ENCODE measurements at places on chromosomes 6 and 20.

DNA sequence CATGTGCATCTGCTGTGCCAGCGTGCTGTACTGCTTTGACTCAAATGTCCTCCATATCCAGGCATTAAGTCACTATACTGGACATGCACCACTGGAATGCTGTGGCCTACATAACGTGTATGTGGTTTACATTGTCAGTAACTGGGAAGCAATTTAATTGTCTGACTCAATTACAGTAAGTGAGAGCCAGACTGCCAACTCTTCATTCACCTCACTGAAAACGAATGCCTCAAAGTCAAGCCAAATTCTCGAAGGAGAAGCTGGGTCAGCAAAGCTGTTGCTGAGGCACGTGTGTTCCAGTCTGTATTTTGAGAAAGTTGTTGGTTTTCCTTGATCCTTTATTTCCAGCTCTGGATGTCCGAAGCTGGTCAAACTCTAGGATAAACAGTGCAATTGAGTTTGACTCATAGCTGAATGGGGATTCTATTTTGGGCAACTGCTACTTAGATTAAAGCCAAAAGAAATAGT, 534.3 kb downstream of the COL12A1 start:
- DNase-seq = no peak

GRCh38 chr6:150934380-150934779, 68.9 kb downstream of the MTHFD1L start:
- DNase-seq = no peak

DNA sequence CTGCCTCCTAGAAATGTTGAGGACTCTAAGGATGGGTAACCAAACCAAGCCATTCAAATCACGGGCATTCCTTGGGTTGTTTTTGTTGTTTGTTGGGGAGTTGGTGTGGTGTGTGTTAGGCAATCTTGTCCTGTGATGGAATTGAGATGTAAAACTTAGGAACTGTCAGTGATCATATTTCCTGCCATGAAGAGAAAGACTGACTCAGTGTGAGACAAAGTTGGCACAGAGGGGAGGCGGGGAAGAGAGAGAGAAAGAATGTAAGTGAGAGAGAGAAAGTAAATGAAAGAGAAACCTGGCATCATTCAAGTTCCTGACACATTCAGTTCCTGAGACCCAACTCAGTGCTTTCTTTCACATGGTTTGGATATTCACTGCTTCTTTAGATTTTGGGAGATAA, 21.6 kb upstream of the FBXO30 start:
- DNase-seq = no peak

DNA sequence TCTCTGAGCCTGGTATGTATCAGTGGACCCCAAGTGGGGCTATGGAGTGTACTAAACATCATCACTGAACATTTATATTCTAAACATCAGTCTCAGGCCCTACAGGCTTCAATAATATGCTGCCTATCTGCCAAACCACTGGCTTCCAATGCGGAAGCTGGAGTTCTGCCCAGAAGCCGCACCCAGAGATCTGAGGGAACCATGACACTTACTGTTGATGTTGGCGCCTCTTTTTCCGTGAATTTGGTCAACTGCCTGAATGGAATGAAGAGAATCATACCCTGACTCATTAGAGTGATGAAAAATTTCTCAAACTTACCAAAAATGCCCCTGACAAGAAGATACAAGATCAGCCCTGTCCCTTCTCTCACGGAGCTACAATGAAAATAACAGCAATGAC, 66.2 kb downstream of the SLC22A23 start:
- peak; percentile 89 for DNase-seq

DNA sequence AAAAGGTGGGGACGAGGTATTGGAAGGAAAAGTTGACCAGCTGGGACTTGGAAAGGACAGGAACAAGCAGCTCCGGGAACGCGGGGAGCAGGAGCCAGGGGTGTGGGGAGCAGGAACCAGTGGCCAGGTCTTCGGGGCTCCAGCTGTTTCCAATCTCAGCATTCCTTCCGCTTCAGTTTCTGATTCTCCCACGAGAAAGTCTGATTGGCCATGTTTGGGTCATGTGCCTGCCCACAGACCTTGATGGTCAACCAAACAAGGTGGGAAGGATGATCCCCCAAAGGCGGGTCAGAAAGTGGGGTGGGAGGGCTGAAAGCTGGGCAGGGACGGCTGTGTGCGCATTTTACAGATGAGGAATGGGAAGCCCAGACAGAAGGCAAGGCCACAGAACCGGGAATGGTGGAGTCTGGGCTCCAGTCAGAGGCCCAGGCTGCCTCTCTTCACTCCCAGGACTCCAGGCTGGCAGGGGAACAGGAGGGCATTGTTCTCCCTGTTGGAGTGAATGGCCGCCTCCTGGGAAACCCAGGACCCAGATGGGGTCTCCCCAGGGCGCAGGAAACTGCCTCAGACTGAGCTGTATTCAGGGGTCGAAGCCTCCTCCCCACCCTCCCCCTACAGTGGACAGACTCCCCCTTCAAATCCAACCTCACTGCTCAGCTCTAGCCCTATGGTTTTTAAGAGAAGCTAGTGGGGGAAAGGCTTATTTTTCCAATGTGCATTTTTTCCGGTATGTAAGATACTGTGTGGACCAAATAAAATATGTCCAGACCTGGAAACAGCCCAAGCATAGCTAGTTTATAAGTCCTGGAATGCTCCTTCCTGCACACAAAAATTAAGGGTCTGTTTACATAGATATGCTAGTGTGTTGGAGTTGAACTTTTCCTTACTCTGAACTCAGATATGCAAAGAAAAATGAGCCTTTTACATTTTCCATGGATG, 12.2 kb upstream of the PTGIS start:
- no peak for DNase-seq

GRCh38 chr6:6058054-6058444, 51.3 kb upstream of the NRN1 start:
- no peak for DNase-seq

DNA sequence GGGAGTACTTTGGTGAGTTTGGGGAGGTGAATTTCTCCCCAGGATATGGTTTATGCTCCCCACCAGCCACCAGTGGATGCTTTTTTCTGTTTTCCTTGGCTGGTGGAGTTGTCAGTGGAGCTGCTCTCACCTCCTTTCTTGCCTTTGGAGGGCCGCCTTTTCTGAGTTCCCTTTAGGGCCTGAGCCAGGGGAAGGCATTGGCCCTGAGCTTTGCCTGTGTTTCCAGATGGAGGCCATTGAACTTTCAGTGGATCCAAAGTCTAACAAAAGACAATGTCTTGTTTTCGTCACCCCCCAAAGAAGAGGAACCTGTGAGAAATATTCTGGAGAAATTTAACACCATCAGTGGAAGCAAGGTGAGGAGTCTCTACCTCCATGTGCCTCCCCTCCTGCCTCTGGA, 4.4 kb upstream of the TMEM14A start:
- DNase-seq = no peak

DNA sequence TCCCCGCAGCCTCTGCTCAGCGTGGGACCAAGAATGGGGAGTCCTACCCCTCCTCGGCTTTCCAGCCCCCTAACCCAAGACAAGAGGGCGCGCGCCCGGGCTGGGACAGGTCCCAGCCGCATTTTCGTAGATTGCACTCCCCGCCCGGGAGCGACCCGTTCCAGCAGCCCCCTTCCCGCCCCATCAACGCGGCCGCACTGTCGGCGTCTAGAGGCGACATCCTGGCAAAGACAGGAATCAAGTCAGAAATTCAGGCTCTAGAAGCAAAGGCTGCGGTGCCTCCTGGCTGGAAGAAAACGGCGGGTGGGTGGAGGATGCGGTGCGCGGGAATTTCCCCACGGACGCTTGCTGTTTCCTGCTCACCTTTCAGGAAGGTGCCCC, 957 bp downstream of the PROKR2 start:
- DNase-seq = no peak

DNA sequence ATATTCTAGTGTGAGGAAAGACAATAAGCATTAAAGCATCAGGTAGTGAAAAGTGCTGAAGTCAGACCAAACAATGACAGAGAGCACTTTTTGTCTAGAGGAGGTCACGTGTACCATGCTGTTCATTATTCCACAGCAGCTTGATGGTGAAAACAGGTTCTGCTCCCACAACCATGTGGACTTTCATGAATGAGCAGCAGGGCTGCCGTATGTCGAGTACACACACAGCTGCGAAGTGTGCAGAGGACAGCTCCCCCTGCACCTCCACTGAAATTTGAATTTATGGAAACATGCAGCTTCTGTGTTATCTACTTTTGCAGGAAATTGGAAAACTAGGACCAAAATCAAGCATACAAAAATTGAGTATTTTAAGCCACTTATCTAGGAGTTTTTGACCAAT, 85.3 kb downstream of the MAP7 start:
- DNase-seq = no peak

DNA sequence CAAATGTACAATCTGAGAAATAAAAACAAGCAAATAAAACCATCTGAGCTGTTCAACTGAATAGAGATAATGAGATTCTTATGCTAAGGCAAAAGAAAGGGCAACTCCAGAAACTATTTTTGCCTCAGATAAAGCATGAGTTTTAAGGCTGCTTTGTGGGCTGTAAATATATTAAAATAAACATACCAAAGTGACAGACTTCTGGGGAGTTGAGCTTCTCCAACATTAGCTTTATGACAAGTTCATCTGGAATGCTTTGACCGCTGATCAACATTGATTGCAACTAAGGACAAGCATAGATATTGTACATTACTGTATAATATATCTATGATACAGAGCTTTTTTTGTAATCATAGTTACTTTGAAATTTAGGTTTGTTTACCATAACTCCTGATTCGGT, 19.3 kb downstream of the AK9 start:
- DNase-seq = no peak

DNA sequence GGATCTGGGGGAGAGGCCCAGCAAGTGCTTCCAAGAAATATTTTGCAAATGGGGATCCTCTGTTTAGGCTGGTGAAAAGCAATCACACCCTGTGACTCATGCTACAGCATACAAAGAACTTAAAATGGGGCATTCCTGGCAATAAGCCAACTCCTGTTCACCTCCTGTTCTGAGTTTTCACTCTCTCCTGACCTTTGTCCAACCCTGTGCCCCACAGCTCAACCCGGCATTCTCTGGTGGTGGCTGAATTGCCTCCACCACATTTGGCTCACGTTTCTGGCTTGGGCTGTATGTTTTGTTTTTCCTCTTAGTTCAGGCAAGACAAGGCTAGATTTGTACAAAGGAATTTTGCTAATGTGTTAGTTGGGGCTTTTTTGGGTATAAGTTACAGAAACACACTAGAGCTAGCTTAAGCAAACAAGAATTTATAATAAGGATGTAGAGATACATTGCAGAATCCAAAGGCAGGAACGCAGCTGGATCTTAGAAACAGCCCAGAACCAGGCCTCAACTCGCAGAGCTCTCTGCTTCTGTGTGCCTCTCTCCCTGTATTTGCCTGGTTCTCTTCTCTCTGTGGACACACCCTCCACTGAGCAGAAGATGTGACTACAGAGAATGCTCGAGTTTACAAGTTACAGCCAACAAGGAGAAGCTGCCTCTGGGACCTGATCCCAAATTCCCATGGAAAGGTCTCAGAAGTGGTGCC, 9.4 kb downstream of the ABCC10 start:
- DNase-seq = no peak

DNA sequence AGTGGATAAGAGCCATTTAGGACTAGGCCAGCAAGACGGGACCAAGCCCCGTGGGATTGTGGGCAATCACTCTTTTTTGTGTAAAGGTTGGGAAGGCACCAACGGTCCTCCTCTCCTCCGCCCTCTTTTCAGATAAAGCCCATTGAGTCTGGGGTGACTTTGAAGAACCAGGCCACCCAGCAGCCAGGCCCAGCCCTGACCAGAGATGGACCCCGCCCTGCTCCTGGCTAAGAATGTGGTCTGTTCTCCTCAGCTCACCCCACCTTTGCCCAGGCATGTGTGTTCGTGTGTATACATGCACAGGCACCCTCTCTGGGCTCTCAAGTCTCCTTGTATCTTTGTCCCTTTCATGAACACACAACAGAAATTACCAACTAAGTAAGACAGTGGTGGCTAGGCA, 9.1 kb downstream of the SDC4 start:
- peak; percentile 60 for DNase-seq

DNA sequence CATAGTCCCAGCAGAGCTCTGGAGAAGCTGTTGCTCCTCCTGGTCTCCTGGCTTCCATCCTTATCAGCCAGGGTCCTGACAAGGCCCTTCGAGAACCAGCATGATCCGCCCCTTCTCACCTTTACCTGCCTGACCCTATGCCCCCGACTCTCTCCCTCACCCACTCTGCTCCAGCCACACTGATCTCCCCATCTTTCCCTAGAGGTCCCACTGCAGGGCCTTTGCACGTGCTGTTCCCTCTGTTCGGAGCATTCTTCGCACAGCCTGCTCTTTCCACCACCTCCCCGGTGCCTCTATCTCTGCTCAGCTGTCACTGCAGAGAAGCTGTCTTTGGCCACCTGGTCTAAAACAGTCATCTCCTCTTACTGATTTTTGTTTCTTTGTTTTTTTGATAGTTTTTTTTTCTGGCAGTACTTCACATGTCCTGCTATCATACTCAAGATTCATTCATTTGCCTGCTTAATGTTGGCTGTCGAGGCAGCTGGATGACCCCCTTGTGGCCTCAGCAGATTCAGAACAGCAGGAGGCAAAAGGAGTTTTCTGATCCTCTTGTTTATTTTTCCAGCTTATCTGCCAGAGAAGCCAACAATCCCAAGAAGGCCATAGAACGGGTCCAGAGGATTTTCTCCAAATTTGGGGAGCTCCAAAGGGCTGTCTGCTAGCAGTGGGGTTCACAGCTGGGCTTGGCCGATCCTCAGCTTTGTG, 1.6 kb upstream of the PTGIS start:
- DNase-seq = no peak

DNA sequence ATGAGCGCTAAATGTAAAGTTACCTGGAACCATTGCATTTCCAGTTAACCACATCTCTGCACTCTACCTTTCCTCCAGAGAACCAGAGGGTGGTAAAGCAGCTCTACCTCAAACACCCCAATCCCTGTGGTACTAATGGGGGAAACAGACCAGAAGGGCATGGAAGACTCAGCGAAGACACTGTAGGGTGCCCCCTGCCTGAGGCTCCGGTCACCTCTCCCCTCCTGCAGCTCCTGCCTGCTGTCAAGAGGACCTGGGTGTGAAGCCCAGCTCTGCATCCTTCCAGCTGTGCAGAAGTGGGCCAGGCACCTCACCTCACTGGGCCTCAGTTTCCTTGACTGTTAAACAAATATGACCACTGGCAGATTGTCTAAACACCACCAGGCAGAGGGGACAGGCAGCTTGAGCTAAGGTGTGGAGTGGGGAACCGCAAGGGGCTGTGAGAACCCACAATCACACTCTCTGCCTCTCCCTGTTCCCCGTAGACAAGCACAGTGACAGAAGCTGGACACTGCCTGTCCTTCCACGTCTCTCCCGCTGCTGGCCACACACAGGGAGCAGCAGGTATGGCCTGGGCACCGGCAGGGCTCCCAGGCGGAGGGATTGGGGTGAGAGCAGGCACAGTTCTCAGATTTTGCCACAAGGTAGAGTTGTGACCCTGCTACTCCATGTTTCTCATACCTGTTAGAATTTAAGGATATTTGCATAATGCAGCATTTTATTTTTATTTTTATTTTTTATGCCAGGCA, 9.1 kb upstream of the BPIFA2 start:
- no peak for DNase-seq

DNA sequence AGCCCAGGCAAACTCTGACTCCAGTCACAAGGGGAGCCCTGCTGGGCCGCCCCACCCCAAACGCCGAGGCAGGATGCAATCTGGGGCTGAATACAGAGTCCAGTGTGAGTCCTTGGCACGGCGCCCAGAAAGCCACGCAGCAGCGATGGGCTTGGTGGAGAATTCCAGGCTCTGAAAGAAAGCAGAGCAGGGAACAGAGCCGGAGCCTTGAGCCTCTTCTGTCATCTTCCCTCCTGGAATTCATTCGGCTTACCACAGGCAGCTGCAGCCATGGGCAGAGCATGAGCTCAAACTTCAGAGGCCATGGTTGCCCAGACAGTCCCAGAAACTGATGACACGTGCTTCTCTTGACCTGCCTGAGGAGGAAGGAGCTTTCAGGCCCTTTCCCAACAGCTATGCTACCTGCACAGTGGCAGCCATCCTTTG, 441.1 kb upstream of the JARID2 start:
- no peak for DNase-seq
